ENCODE measurements at places on chromosomes 13 and 19.

DNA sequence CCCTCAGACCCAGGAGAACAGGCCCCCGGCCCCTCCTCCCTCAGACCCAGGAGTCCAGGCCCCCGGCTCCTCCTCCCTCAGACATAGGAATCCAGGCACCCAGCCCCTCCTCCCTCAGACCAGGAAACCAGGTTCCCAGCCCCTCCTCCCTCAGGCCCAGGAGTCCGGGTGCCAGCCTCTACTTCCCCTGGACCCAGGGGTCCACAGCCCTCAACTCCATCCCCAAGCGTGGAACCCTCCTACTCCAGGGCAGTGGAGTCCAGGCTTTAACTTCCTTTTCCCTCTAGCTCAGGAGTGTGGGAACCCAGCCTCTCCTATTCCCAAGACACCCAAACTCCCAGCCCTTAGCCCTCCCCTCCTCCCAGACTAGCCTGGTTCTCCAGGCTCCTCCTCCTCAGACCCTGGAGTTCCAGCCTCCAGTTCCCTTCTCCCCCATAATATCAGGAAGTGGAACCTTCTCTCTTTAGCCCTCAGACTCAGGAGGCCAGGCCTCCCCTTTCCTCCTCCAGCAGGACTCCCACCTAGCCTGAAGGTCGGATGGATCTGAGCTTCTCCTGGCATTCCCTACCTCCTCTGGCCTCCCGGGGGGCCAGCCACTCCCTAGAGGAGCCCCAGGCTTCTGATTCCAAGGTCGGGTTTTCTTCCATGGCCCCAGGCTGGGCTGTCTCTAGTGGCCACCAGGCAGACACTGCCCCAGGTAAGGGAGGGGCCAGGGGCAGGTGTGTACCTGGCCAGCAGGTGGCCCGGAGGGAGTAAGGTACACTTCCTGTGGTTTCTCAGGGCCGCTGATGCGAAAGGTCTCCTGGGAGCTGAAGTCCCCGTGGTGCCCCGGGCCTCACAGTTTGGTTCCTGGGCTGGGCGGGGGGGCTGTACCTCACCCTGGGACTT lies at the start of gene TMC4:
TSS of gene TMC4 (minus strand) at position 690 of the 888 bp plus-strand sequence. CDS start at position 647, 43 bp downstream.
- no peak for DNase-seq
- H3K4me1 ChIP-seq: peaks cover 9% of the 10 kb centered on the region
- H3K4me3 ChIP-seq: no peak within 1 kb of the TSS
- H3K27ac ChIP-seq: no peak within 1 kb of the TSS
- peaks cover 8% of the 10 kb centered on the region for H3K36me3 ChIP-seq

DNA sequence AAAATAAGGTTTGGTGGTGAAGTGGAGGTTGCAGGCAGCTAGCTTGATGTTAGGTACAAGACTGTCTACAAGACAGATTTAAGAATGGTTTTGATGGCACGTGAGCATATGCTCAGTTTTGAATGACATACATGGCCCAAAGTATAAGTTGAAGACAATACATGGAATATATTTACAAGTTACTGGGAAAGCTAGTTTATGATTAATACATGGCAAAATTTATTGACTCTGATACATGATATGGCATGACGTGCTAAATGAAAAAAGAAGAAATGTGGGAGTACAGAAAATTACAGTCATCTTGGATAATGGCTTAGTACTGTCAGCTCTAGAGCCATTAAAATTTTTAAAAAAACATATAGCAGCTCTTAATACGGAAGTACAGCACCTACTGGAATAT lies 4.4 kb downstream of the KLF5 start:
- no peak overlapping the region for H3K4me3 ChIP-seq
- H3K27ac ChIP-seq: no peak overlapping the region
- H3K36me3 ChIP-seq: no peaks in the 10 kb centered on the region
- H3K4me1 ChIP-seq: peaks cover 16% of the 10 kb centered on the region
- DNase-seq: no peak

- H3K4me3 ChIP-seq: no peak overlapping the region
- H3K4me1 ChIP-seq: no peaks in the 10 kb centered on the region
- H3K36me3 ChIP-seq: no peaks in the 10 kb centered on the region
- DNase-seq: no peak
- no peak overlapping the region for H3K27ac ChIP-seq
- no peaks in the 10 kb centered on the region for H3K27me3 ChIP-seq
Observed at GRCh38 chr19:33208371-33208895, 14.3 kb downstream of the LRP3 start.

GRCh38 chr19:46288896-46289588 lies 7.8 kb upstream of the HIF3A start:
- no peaks in the 10 kb centered on the region for H3K27me3 ChIP-seq
- H3K27ac ChIP-seq: no peak overlapping the region
- DNase-seq: no peak
- no peaks in the 10 kb centered on the region for H3K4me1 ChIP-seq
- no peak overlapping the region for H3K4me3 ChIP-seq
- no peaks in the 10 kb centered on the region for H3K36me3 ChIP-seq

- DNase-seq: no peak
- no peaks in the 10 kb centered on the region for H3K27me3 ChIP-seq
- peaks cover 28% of the 10 kb centered on the region for H3K36me3 ChIP-seq
- H3K27ac ChIP-seq: no peak overlapping the region
Observed at GRCh38 chr19:2275588-2276428, 6.2 kb downstream of the PEAK3 start.

- H3K27ac ChIP-seq: no peak overlapping the region
- H3K4me3 ChIP-seq: no peak overlapping the region
- H3K4me1 ChIP-seq: no peaks in the 10 kb centered on the region
- no peak for DNase-seq
- H3K36me3 ChIP-seq: no peaks in the 10 kb centered on the region
- peaks cover 12% of the 10 kb centered on the region for H3K27me3 ChIP-seq
Observed at GRCh38 chr19:39284032-39284431, 12.2 kb upstream of the IFNL1 start.

- no peaks in the 10 kb centered on the region for H3K27me3 ChIP-seq
- no peak for DNase-seq
- peaks cover 7% of the 10 kb centered on the region for H3K4me1 ChIP-seq
- H3K36me3 ChIP-seq: no peaks in the 10 kb centered on the region
- no peak overlapping the region for H3K27ac ChIP-seq
- H3K4me3 ChIP-seq: no peak overlapping the region
Observed at GRCh38 chr13:76833441-76833954, 52.7 kb downstream of the KCTD12 start.

DNA sequence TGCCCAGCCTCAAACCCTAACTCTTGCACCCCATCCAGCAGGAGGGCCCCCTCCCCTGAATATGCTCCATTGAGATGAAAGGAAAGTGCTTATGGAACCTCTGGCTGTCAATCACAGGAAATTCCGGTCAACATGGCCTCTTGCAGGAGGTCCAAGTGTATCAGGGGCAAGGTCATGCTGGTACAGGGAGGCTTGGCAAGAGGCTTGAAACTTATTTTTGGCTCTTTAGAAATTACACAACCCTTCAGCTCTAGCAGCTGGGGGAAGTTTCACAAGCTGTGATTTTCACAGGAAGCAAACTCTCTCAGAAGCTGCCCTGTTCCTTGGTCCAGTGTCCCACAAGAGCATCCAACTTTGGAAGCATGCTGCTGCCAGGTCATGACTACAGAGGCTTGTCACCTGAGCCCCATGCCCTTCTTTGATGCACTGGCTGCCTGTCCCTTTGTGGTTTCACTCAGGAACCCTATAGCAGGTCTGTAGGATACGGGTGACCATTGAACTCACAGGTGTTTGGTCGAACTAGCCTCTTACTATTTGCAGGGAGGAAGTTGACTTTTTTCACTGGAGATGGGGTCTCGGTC lies 8.4 kb downstream of the ASF1B start:
- H3K27ac ChIP-seq: no peak overlapping the region
- peaks cover 28% of the 10 kb centered on the region for H3K36me3 ChIP-seq
- no peak for DNase-seq
- no peaks in the 10 kb centered on the region for H3K27me3 ChIP-seq
- no peak overlapping the region for H3K4me3 ChIP-seq

- H3K4me3 ChIP-seq: no peak overlapping the region
- H3K36me3 ChIP-seq: peaks cover 16% of the 10 kb centered on the region
- no peaks in the 10 kb centered on the region for H3K4me1 ChIP-seq
- no peaks in the 10 kb centered on the region for H3K27me3 ChIP-seq
- no peak for DNase-seq
- H3K27ac ChIP-seq: no peak overlapping the region
Observed at GRCh38 chr13:113075711-113076110, 29.9 kb upstream of the F7 start.

DNA sequence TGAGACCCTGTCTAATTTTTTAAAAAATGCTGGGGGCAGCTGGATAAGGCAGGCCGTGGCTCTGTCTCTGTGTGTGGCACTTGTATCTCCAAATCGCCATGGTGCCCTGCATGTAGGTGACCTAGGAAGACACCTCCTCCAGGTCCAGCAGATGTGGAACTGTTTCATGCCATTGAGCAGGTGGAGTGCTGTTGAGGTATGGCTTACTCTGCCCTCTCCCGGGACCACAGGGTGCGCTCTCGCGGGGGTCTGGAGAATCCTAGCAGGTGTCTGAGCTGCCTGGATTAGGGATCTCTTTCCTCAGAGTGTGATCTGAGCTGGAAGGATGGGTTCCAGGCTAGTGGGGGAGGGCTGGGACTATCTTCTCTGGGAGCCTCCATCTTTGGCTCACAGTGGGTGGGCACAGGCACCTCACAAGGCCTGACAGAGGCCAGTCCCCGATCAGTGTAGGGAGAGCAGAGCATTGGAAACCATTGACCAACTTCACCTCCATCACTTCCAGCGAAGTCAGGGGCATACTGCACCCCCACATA lies 67.7 kb upstream of the TM9SF2 start:
- H3K27me3 ChIP-seq: no peaks in the 10 kb centered on the region
- H3K4me3 ChIP-seq: peak overlapping the region; percentile 73
- peak overlapping the region; percentile 96 for H3K27ac ChIP-seq
- H3K4me1 ChIP-seq: peaks cover 65% of the 10 kb centered on the region

DNA sequence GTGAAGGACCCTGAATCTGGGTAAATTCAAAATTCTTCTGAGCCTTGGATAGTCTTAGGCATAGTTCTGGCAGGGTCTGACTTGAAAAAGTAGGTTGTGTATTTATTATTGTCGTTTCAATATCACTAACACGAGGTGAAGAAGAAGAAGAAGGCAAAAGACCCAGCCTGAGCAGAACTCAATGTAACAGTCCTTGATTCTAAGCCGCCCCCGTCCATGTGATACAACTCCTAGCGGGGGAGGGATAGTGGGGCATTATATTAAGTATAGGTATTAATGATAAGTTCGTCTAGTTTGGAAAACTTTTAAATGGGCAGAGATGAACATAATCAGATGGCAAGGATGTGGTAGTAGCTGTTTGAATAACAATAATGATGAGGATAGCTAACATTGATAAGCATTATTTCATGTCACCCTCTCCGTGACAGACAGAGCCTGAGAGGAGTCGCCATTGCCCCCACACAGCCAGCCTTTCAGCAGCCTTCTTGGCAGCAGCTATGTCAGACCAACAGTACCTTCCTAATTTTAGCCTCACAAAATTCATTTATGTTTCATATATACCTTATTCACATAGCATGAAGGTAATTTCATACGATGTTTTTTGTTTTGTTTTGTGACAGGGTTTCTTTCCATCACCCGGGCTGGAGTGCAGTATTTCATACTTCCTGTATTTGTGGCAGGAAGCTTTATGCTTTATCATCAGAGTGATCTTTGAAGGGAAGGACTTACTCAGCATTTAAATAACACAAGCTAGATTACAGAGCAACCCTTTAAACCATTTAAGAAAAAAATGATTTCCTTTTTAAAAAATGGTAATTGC lies 64.4 kb upstream of the NPAS1 start:
- peak; percentile 42 for DNase-seq
- no peaks in the 10 kb centered on the region for H3K36me3 ChIP-seq
- peak overlapping the region; percentile 71 for H3K4me3 ChIP-seq
- no peaks in the 10 kb centered on the region for H3K27me3 ChIP-seq
- peak overlapping the region; percentile 69 for H3K27ac ChIP-seq

DNA sequence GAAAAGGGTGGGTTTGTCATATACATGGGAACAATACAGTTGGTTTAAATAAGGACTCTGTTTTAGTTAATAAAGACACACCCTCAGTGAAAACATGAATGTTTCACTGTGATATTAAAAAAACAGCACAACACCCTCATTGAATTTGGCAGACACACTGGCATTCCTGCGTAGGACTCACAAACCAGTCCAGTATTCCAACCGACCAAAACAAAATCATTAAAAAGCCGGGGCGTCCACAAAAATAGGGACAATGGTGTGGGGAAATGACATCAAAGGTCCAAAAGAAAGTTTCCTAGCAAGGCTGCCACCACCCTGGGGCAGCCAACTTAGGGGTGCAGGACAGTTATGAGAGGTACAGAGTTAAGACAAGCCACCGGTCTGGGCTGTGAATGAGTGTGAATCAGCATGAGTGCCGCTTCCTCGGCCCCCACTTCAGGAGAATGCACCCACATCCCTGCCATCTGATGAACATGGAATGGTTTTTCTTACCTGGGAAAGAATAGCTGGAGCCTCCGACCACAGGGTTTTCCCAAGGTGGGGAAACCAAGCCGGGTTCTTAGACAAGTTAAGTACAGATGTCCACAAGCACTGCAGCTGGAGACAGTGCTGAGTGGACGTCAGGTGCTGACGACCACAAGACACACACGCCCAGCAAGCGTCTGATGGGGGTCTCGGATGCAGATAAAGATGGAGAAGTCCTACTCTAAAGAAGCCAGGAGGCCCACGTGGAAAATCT lies 73.3 kb downstream of the KLF2 start:
- H3K4me1 ChIP-seq: peaks cover 17% of the 10 kb centered on the region
- no peak overlapping the region for H3K27ac ChIP-seq
- H3K4me3 ChIP-seq: no peak overlapping the region
- H3K36me3 ChIP-seq: peaks cover 16% of the 10 kb centered on the region
- H3K27me3 ChIP-seq: no peaks in the 10 kb centered on the region

GRCh38 chr19:54677217-54677616 lies 14.4 kb downstream of the LILRB4 start:
- no peak overlapping the region for H3K27ac ChIP-seq
- no peaks in the 10 kb centered on the region for H3K27me3 ChIP-seq
- no peak overlapping the region for H3K4me3 ChIP-seq
- no peak for DNase-seq

DNA sequence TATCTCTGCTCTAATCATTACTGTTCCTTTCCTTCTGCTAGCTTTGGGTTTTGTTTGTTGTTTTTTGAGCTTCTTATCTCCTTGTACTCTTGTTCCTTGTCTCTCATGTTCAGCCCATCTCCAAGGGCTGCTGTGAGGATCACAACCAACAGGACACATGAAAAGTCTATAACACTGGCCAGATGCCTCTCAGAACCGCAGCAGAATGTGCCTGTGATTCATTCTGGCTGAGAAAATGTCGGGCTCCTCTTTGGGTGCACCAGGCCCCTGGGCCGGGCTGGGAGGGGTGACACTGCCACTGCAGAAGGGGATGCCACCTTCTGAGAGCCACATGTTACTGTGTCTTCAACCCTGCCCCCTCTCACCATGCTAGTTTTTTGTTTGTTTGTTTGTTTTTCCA lies 48.0 kb downstream of the GGACT start:
- no peaks in the 10 kb centered on the region for H3K27me3 ChIP-seq
- H3K4me1 ChIP-seq: peaks cover 37% of the 10 kb centered on the region
- no peaks in the 10 kb centered on the region for H3K36me3 ChIP-seq
- H3K4me3 ChIP-seq: no peak overlapping the region

DNA sequence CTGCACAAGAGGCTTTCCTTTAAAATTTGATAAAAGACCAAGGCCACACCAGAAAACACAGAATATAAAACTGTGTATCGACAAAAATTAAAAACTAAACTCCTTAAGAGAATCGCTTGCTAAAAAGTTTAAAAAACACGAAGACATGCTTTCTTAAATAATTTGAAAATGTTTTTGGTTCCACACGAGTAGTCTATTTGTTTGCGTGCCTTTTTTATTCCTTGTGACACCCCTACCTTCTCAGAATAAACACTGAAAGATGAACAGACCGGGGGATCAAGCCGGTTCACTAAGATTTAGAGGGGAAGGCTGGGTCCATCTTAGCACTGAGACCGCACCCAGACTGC lies 256.4 kb upstream of the STARD13 start:
- peak overlapping the region; percentile 79 for H3K4me3 ChIP-seq
- H3K27ac ChIP-seq: peak overlapping the region; percentile 99
- H3K27me3 ChIP-seq: no peaks in the 10 kb centered on the region
- peaks cover 53% of the 10 kb centered on the region for H3K4me1 ChIP-seq

All from activated naive CD4-positive, alpha-beta T cell treated with anti-CD3 and anti-CD28 coated beads for 36 hours (primary cell).